Stimulated activated CD8-positive, alpha-beta memory T cell treated with anti-CD3 and anti-CD28 coated beads, Interleukin-4, amount 100 ng/mL, for 48 hours (primary cell): ENCODE measurements at places on chromosomes 5 and 9.

DNA sequence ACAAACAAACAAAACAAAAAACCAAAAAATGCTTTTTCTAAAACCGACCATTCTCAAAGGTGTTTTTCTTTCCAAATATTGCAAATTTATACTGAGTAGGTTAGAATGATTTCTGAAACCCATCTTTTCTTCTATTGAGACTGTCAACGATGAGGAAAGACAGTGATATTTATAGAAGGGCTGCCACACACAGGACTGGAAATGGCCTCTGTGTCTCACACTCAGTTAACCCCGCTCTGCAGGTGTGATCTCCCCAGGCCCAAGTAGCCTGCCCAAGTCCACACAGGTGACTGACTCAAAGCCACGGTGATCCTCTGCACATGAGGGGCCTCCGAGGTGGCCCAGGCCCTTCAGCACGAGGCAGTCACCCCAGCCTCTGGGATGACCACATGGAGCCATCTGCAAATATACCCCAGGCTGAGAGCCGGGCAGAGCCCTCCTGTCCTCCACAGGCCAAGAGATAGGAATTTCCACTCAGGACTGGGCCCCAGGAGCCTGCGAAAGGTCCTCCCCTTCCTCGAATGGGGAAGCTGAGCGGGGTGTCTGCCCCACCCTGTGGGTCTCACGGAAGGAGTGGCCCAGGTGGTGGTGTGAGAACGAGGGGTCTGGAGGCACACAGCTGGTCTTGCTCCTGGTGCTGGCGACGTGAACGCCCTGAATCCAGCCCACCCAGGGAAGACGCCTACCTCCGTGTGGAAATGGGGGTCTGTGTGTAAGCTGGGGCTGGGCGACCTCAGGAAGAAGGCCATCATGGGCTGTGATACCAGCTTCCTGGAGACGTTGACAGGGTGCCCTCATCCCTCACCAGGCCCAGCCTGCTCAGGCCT lies 53.0 kb upstream of the PHYKPL start:
- no peak for DNase-seq

- DNase-seq = no peak
Observed at GRCh38 chr9:104386425-104387069, 117.5 kb upstream of the OR13F1 start.

DNA sequence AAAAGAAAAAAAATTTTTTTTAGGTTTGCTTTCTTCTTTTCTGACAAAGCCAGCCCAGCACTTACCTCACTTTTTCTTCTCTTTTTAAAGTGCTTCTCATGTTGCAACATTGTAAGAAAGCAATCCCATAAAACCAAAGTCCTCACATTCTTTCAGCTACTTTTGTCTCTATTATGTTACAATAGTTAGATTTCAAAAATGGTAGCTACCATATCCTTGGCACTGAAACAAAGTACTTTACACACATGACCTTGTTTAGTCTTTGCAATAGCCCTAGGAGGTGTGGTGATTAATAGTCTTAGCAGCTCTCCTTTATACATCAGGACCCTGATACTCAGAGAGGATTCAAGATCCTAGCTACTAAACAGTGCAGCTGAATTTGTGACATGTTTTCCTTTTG lies 23.5 kb upstream of the CARTPT start:
- no peak for DNase-seq

GRCh38 chr9:132243156-132244074 lies 81.6 kb downstream of the NTNG2 start:
- no peak for DNase-seq

DNA sequence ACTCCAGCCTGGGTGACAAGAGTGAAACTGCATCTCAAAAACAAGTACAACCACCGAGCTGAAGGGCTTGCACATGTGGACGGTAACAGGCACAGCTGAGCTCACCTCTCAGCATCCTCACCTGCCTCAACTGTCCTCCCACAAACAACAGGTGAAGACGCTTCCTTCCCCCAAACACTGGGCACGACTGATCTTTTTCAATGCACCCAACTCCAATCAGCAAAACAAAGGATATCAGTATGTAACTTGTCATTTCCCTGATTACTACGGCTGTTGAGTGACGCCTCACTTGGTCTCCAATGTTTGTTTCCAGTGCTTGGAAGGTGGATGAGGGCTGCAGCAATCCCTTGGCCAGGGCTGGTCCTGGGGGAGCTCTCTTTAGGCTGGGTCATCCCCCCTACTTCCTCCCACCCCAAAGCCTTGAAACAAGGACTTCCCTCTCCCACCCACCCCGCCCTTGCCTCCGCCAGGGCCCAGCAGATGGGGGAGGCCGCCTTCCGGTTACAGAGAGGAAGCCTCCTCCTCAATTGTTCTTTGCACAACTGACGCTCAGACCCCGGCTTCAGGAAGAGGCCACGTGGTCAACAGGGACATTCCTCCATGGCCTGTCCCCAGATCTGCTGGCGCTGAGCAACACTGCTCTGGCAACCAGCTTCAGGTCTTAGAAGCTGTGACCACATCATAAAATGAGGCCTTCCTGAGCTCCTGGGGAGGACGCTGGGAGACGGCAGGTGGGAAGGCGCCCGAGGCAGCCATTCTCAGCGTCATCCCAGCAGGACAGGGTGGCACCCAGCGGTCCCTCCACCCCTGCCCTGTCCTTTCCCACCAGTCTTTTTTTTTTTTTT lies 5.9 kb downstream of the FAM78A start:
- DNase-seq = peak; percentile 72

GRCh38 chr5:39638813-39639212 lies 214.0 kb upstream of the DAB2 start:
- DNase-seq = no peak

GRCh38 chr5:151461312-151461711 lies 13.9 kb downstream of the SLC36A1 start:
- no peak for DNase-seq

GRCh38 chr5:172956936-172957335 lies 2.3 kb upstream of the RPL26L1 start:
- no peak for DNase-seq

DNA sequence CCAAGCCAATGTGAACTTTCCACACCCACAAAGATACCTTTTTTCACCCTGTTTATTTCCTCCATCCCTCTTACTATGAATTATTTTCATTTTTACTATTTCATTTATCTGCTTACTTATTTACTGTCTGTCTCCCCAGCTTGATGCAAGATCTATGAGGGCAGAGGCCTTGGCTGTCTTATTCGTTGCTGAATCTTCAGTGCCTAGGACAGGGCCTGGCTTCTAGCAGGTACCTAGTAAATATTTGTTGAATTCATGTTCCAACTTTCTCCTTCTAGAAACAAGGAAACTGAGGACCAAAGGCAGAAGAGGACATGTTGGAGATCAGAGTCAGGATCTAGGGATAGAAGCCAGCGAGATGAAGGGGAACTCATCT lies 543 bp upstream of the DNM1 start:
- no peak for DNase-seq

- no peak for DNase-seq
Observed at GRCh38 chr9:107118863-107119624, 164.0 kb upstream of the RAD23B start.

DNA sequence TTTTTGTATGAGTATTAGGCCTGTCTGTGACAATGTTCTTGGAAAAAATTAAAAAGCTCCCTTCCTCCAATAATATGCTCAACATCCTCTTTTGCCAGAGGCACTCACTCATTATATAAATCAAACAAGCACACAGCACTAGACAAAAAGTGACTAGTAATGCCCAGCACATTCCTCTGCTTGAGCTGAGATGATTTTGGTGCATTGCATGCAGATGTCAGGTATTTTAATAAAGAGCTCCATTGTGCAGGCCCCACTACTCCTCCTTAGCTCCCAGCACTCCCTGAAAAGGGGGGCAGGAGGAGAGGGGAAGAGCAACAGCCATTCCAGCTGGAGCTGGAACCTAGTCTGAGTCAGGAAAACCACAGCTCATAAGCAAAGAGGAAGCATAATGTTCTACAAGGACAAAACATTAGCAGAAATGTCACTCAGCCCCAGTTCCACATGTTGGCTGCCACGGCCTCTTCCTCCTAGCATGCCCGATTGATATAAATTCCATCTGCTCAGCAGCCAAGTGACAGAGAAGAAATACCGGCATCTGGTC lies 348.5 kb downstream of the BNC2 start:
- no peak for DNase-seq

DNA sequence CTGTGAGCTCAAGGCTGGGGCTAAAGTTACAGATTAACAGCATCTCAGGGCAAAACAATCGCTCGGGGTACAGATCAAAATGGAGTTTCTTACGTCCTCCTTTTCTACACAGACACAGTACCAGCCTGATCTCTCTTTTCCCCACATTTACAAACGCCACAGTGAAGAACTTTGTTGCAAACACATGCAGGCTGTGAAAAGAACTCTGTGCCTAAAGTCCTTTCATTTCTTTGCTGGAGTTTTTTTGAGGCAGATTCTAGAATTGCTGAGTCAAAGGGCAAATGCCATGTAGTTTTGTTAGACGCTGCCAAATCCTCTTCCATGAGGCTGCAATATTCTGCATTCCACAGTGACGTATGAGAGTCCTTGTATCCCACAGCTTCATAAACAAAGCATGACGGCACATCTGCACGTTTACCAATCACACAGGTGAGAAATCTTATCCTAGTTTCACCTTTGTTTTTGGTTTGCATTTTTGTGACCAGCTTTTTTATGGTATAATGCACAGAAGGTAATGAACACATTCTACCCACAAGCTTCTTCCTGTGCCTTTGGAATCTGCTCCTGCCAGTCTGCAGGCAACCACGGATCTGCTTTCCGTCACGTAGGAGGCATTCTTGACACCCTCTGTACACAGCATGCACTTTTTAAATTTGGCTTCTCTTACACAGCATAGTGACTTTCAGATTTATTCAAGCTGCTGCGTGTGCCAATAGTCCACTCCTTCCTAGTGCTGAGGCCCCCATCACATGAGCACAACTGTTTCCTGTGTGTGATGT lies 44.6 kb upstream of the LPCAT1 start:
- DNase-seq = no peak

GRCh38 chr5:122301016-122301415 lies 11.0 kb upstream of the SNCAIP start:
- DNase-seq = no peak

- no peak for DNase-seq
Observed at GRCh38 chr5:90809311-90810056, 250.9 kb downstream of the ADGRV1 start.

GRCh38 chr5:175652741-175653663 lies 4.9 kb upstream of the HRH2 start:
- peak; percentile 85 for DNase-seq

DNA sequence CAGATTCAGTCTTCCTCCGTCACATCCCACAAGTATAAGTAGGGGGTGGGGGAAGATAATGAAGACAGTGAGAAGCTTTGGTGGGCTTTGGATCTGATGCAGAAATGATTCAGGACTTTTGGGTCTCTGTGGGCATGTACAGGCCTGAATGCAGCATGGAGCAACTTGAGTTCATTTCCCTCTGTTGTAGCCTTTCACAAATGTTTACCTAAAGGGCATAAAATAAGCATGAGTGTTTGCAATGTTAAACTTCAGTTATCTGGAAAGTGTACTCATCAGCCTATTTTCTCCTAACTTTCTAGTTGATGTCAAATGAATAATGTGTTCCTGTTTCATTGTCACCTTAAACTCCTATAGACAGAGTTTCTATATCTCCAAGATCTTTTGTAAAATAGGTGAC lies 39.3 kb downstream of the GARNL3 start:
- no peak for DNase-seq

GRCh38 chr5:146565764-146566367 lies 49.9 kb upstream of the GPR151 start:
- DNase-seq = peak; percentile 58

DNA sequence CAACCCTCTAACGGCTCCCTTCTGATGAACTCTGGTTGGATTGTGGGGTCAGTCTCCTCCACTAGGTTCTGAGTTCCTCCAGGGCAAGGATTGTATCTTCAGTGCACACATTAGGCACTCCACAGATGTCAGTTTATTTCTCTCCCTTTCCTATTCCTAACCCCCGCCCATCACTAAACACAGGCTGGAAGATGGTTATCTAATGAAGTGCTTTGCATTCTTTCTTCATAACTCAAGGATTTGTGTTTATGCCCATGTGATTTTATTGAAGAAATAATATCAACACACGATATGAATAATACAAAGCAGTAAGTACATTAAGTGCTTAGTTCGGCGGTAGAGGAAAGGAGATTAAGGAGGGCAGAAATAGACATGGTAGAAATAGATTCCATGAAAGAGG lies 4.4 kb upstream of the CREBRF start:
- DNase-seq = no peak

DNA sequence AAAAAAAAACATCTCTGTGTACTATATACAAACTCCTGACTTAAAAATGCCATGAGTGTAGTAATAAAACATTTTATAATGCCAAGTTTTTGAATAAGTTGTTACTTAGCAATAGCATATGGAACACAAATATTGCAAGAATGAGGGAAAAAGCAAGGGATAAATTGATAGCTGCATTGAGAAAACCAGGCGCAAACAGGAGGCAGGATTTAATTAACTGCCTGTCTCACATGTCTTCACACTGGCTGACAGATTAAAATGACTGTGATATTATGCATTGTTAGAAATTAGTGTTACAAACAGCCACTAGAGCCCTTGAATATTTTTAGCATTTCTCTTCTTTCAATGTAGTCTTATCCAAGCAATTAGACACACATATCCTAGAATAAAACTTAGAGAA lies 1817.5 kb upstream of the NUDT12 start:
- no peak for DNase-seq

GRCh38 chr5:146630472-146630871 lies 114.5 kb upstream of the GPR151 start:
- no peak for DNase-seq

- DNase-seq = no peak
Observed at GRCh38 chr5:72380492-72381274, 60.5 kb downstream of the PTCD2 start.

DNA sequence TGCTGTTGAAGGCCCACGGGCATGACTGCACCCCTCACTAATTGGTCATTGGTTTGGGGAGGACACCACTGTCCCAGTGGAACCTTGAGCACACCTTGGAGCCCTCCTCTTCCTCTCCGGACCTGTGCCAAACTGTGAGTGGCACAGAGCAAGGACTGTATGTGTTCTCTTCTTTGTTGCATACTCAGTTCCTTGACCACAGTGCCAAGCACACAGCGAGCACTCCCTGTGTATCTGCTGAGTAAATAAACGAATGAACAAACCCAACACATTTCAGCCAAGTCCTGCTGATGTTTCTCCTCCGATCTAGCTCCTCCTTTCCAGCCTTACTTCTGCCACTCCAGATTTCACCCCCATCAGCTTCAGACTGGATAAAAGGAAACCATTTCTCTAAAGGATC lies 2.7 kb upstream of the TRIM52 start:
- no peak for DNase-seq

- DNase-seq = no peak
Observed at GRCh38 chr9:105048331-105048730, 120.4 kb upstream of the ABCA1 start.

- DNase-seq = peak; percentile 86
Observed at GRCh38 chr9:129868872-129869486, 33.7 kb downstream of the USP20 start.

DNA sequence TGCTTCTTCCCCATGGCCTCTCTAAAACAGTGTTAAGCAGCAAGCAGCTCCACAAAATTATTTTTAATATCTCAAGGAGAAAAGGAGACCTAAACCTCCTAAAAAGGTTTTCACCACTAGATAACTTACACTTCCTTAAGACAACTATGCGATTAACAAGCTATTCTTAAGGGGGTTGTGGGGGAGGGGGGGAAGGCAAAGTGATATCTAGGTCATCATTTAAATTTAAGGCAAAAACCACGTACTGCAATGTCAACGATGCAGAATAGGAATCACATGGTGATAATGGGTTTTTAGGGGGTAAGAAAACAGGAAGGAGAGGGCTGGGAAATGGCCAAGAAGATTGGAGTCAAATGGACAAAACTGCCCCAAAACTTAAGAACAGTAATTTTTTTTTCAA lies 32.6 kb downstream of the CSNK1A1 start:
- no peak for DNase-seq

GRCh38 chr9:98989036-98990000 lies 45.6 kb downstream of the COL15A1 start:
- peak; percentile 19 for DNase-seq
